Stimulated activated CD8-positive, alpha-beta memory T cell treated with anti-CD3 and anti-CD28 coated beads, Interleukin-7, amount 100 ng/mL, for 48 hours (primary cell): ENCODE measurements at places on chromosomes 13 and 19.

- no peak for DNase-seq
Measured at GRCh38 chr19:50250450-50251136, 47.2 kb downstream of the MYH14 start.

- DNase-seq = no peak
Measured at GRCh38 chr19:17775991-17776803, 18.7 kb upstream of the B3GNT3 start.

GRCh38 chr13:109605846-109606245, 180.5 kb downstream of the IRS2 start:
- no peak for DNase-seq

DNA sequence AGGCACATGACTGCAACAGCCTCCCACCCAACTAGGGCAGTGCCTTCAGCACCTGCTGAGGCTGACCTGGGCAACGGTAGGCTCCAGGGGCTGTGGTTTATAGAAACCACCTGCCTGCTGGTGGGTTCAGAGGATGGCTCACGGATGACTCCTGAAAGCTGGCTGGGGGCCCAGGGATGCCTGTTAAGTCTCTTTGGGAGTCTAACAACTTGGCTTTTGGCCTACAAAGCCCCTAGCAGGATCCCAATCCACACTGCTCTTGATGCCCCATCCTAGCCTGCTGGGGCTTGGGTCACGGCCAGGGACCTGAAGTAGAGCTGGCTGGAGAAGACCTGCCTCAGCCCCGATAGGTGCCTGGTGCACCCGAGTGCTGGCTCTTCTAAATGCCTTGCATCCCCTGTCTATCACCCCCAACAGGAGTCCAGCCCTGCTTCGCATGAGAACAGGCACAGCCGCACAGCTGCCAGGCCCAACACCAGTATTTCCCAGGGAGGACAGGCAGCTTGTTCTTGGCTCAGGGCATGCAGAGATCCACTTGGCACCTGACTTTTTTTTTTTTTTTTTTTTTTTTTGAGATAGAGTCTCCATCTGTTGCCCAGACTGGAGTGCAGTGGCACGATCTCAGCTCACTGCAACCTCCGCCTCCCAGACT, 9.1 kb upstream of the EPHX3 start:
- no peak for DNase-seq

GRCh38 chr13:109945206-109945960, 159.0 kb upstream of the IRS2 start:
- no peak for DNase-seq

DNA sequence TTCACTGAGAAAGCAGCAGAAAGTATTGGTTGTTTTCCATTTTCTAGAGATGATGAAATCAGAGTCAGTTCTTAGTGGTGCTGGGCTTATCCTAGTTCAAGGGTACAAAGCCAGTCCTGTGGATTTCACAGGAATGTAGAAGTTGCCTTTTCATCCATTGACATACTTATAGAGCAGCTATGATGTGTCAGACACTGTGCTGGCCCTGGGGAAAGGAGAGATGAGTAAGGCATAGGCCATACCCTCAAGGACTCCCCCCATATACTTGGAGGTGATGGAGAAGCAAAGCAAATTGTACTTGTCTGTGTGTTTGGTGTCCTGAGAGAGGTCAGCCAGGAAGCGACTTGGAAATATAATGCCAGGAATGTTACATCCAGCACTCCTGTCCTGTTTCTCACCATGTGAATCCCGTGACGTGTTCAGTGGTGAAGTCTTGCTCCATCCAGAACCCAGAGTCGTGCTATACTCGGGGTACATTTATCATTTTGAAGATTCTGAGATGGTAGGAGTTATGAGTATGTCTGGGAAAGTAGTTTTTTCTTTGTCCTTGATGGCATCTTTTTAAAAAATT, 22.6 kb downstream of the ERCC5 start:
- no peak for DNase-seq

GRCh38 chr19:11480715-11481533, at the start of gene ELAVL3:
Gene ELAVL3 (minus strand): TSS chr19:11481046. CDS start chr19:11480608, 438 bp downstream.
- no peak for DNase-seq

DNA sequence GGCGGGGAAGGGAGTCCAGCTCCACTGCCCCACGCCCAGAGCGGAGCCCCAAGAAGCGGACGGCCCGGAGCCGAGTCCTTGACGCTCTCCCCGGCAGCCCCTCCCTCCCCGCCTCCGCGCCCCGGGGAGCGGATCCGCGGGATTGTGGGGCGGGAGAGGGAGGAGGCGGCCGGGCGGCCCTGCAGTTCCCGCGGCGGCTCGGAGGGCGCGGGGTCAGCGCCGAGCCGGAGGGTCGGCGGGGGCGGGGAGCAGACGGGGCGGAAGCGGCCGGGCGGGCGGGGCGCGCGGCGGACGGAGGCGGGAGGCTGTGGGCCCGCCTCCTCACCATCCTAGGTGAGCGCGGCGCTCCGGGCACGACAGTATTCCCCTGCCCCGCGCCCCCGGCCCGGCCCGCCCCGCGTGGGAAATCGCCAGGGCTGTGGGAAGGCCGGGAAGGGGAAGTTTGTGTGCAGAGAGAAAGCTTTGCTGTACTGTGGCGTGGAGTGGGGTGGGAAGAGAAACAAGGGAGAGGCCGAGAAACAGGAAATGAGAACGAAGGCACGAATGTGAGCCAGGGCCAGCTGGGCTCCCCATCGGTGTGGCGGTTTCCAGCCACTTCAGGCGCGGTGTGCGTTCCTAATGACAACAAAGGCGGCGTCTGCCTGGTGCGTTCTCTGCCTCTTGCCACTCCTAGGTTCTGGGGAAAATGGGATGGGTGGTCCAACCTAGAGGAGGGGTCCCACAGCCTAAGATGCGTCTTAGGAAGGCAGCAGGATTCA, 1.3 kb upstream of the KLF12 start:
- DNase-seq = peak; percentile 19

DNA sequence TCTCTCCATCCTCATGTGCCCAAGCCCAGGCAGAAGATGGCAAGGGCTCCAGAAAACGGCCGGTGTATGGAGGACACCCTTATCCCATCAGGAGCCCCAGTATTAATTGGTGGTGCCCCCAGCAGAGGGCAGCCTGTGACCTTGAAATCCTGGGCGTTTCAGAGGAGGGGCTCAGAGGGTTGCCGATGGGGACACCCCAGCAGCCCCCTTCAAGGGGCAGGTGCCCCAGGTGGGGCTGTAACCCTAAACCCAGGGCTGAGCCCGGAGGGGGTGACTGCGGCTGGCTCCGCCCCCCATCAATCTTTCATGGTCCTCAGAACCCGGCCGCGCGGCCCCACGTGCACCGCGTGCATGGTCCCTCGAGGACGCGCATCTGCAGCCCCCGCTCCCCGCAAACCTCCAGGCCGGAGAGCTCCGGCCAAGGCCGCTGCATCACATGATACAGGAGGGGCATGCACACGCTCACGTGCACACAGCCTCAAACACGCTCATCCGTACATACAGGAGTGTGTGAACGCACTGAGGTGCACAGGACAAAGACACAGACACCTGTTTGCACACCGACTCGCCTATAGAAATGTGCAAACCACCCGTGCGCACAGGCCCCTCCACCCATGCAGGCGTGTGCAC, 949 bp downstream of the RAB3A start:
- no peak for DNase-seq

DNA sequence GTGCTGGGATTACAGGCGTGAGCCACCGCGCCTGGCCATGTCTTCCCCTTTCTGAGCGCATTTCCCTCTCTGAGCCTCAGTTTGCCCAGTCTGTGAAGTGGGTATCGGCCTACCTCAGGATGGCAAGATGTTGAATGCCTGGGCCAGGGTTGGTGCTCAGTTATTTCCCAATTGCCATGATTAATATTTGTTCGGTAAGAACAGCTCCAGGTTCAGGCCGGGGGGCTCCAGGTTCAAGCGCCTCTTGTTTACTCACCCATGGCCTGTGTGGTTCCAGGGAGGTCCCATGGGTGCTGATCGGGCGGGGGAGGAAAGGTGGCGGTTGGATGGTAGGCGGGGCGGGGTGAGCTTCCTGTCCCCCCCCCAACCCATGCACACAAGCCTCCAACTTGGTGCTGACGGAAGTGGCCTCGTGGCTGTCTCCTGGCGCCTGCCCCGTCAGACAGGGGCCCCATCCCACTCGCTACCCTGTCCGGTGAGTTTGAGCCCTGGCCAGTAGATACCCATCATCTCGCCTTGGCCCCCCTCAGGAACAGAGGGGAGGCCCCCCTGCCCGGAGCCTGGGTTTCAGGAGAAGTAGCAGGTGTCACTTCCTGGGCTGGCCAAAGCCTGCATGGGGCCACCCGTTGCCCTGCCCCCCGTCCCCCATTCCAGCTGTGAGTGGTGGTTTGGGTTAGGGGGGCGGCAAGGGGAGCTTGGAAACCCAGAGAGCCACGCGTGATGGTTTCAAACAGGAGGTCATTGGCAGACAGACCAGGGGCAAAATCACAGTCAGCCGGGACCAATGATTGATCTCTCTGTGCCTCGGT, at the start of gene FCHO1:
FCHO1 (plus strand) TSS at position 375 of the 809 bp plus-strand sequence. CDS start 3,688 bp downstream, outside the sequence.
- peak; percentile 76 for DNase-seq

DNA sequence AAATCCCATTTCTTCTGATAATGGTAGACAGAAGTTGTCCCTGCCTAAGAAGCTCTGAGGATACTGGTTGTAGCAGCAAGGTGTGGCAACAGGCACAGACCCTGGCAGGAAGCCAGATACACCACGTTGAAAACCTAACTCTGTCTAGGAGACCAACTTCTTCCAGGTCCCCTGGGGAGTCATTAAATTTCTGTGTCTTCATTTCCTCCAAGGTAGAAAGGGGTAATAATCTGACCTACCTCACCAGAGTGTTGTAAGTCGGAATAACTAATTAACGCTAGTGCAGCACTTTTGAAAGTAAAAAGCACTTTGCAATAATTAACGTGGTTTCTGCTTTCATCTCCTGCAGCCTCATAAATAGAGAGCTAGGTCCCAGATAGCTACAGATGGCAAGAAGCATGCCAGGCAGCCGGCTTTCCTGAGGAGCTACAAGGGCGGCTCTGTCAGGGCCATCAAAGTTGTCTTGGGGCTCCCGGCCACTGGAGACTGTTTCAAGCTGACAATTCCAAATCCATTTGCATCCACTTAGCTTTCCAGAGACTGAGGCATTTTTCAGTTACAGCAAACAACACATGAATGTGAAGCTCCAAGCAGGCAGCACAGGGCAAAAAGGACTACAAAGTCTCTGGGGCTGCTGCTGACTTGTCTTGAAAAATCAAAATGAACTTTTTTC, 176.2 kb downstream of the FOXO1 start:
- no peak for DNase-seq

GRCh38 chr13:72122661-72123255, 255.8 kb upstream of the DACH1 start:
- no peak for DNase-seq

- no peak for DNase-seq
Measured at GRCh38 chr13:27704681-27705080, 83.0 kb downstream of the POLR1D start.

GRCh38 chr13:72700509-72700908, 26.9 kb downstream of the MZT1 start:
- no peak for DNase-seq

- DNase-seq = no peak
Measured at GRCh38 chr19:10979951-10980381, 19.1 kb downstream of the SMARCA4 start.
